Stimulated activated CD4-positive, alpha-beta T cell treated with anti-CD3 and anti-CD28 coated beads, TNF-alpha, amount 100 ng/mL, for 4 hours (primary cell): ENCODE measurements at places on chromosomes 1 and 21.

- no peak for DNase-seq
Observed at GRCh38 chr1:80258659-80259058, 1252.1 kb upstream of the ADGRL4 start.

- DNase-seq, result peak; percentile 55
Observed at GRCh38 chr1:9494936-9495758, 44.1 kb upstream of the SLC25A33 start.

DNA sequence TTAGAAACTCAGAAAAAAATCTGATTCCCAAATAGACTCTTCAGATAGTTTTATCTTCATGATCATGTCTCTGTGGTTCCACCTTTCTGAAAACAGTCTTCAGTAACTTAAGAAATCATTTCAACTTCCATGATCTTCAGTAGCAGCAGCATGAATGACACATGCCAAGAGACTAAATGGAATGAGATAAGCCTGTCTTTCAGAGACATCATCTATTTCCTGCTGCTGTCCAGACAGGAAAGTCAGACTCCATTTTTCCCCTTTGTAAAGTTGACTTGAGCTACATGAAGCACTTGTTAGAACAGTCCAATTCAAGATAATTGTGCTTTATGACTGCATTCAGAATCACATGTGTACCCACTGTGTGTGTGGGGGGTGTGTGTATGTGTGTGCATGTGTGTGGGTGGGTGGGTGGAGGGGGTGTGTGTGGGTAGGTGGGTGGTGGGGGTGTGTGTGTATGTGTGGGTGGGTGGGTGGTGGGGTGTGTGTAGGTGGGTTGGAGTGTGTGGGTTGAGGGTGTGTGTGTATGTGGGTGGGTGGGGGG is 58.8 kb downstream of the CLIC4 start:
- DNase-seq, result no peak

- DNase-seq, result no peak
Observed at GRCh38 chr1:53088616-53089300, 26.7 kb downstream of the PODN start.

DNA sequence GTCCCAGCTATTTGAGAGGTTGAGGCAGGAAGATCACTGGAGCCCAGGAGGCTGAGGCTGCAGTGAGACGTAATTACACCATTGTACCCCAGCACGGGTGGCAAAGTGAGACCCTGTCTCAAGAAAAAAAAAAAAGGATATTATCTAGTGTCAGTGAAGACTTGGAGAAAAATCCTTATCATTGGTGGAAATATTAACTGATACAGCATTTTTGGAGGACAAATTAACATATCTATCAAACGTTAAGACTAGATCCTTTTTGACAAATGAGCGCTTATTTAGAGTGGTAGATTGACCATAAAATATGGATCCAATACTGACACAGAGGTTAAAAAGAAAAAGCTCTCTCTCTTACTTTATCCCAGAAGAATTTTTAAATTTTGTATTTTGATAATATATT is 35.2 kb upstream of the DYRK1A start:
- DNase-seq, result no peak

GRCh38 chr1:154253671-154254070 is 18.8 kb upstream of the HAX1 start:
- DNase-seq, result no peak

- no peak for DNase-seq
Observed at GRCh38 chr1:219582865-219583264, 30.0 kb downstream of the ZC3H11B start.

GRCh38 chr1:171965777-171966176 is 124.5 kb downstream of the DNM3 start:
- DNase-seq, result no peak

DNA sequence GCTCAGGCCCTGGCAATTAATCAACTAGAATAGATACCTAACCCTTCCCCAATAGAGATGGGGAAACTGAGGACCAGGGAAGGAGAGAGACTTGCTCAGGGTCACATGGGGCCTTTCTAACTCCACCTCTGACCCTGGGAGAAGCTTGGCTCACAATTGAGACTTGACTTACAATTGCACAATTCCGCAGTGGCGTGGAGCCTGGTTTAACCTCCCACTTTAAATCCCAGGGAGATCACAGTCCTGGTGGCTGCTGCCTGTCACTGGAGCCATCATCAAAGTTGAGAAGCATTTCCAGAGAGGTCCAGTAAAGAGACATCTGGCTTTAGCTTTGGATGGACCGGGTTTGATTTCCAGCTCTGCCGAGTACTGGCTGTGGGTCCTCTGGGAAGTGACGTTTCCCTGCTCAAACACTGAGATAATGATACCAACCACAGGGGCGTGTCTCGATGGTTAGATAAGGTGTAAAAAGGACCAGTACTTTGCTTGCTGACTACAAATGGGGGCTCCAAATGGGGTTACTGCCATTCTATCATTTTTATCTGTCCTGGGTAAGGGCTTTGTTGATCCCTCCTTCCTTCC is 39.3 kb downstream of the TRIM62 start:
- DNase-seq, result no peak

DNA sequence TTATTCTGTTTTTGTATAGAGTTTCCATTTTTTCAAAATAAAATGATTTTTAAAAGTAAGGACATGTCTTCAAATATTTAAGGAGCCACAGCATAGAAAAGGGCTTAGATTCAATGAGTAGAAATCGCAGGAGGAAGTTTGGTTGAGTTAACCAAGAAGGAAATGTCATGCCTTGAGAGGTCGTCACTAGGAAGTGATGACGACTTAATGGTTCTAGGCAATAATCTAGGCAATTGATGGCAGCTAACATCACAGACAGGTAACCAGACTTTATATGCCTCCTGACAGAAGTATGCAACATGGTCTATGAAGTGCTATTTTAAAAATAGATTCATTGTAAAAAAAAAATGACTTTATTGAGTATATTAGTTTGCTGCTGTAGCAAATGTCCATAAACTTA is 32.1 kb upstream of the TP53BP2 start:
- no peak for DNase-seq

DNA sequence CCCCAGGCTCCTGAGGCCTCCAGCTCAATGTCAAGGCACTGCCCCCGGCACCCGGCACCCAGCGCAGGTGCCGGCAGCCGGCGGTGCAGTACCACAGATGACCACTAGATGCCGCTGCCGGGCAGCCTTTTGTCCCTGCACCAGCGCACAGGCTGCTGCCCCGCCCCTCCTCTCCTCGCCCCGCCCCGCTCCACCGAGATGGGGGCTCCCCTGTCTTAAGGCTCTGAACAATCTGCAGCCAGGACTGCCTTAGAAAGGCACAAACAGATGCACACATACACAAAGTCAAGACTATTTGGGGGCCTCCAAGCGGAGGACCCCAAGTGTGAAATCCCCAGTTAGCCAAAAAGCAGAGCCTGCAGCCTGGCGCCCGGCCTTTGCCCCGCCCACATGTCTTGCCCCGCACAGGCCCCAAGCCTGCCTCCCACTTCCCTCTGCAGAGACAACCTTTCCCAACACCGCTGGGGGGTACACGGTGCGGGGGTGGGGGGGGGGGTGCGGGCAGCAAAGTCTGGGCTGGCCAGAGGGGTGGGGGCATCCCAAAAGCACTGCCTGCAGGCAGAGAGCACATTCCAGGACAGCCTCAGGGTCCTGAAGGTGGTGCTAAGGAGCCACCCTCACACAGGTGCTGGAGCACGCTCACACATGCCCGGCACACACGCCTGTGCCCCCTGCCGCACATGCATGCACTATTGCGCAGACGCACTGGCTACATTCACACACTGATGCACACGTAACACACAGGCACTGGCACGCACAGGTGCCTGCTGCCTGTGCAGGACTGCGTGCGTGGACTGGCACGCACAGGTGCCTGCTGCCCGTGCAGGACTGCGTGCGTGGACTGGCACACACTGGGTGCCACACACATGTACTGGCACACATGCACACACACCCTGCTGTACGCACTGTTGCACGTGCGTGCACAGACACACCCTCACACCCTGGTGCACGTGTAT is 37.1 kb downstream of the ARHGEF16 start:
- DNase-seq, result peak; percentile 69

DNA sequence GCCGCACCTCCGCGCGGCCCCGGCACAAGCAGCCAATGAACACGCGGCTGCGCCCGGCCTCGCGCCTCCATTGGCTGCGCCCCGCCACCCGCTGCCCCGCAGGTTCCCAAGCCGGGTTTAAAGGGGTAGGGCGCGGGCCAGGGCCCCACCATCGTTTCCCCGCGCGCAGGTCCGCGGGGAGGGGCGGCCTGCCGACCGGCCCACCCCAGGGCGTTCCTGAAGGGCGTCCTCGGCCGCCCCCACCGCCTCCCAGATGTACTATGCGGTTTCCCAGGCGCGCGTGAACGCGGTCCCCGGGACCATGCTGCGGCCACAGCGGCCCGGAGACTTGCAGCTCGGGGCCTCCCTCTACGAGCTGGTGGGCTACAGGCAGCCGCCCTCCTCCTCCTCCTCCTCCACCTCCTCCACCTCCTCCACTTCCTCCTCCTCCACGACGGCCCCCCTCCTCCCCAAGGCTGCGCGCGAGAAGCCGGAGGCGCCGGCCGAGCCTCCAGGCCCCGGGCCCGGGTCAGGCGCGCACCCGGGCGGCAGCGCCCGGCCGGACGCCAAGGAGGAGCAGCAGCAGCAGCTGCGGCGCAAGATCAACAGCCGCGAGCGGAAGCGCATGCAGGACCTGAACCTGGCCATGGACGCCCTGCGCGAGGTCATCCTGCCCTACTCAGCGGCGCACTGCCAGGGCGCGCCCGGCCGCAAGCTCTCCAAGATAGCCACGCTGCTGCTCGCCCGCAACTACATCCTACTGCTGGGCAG is at the start of gene OLIG1:
OLIG1 (plus strand) TSS at position 148 of the 750 bp plus-strand sequence; CDS start at position 254, 106 bp downstream.
- DNase-seq, result no peak

DNA sequence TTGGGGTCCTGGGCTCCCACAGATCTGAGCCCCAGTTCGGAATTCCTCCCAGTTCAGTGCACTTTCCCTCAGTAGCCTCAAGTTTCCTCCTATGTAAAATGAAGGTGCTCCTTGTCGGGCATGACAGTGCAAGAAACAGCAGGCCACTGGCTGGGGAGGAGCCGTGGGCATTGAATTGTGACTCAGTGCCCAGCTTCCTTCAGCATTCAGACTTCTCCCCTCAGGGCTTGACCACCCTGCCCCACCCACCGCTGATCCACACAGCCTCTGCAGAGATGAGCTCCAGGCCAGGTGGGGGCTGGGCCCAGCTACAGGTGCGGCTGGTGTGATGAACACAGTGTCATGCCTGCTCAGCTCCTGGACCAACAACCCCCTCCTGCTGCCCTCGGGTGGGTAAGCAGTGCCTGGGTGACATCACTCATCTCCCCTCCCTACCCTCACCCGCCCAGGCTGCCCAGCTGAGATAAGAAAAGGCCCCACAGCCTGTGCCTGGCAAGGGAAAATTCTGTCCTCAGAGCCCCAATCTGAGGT is 4.9 kb downstream of the MOB3C start:
- no peak for DNase-seq

GRCh38 chr1:197024460-197024859 is 42.6 kb downstream of the F13B start:
- no peak for DNase-seq

DNA sequence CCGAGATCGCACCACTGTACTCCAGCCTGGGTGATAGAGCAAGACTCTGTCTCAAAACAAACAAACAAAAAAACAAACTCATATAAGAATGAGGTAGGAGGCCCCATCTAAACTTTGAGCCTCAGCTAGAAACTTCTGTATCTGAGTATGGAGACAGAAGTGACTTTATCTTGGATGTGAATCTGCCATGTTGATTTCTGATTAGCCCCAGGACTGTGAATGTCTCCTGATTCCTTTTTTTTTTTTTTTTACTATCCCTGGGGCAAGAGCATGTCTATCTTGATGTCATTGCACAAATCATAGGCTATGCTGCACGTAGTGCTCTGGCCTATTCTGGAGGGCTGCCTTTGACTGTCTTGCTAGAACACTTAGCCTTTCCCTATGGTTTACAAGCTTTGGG is 211.0 kb downstream of the PTPRU start:
- DNase-seq, result no peak
